ENCODE measurements at places on chromosomes 2 and 18. TPM values are rescaled to one million over a fixed set of nuclear protein-coding genes. Genes with fewer than 3 reads are reported as not detected.

GRCh38 chr2:159873258-159873657, 75.2 kb upstream of the CD302 start:
- no peak overlapping the region for H3K27ac ChIP-seq
- no peaks in the 10 kb centered on the region for H3K27me3 ChIP-seq
- H3K4me1 ChIP-seq = no peaks in the 10 kb centered on the region
- DNase-seq = no peak

GRCh38 chr2:231369580-231370428, 25.7 kb upstream of the B3GNT7 start:
- H3K4me3 ChIP-seq = no peak overlapping the region
- no peaks in the 10 kb centered on the region for H3K4me1 ChIP-seq
- no peak overlapping the region for H3K27ac ChIP-seq
- H3K36me3 ChIP-seq = no peaks in the 10 kb centered on the region
- no peaks in the 10 kb centered on the region for H3K27me3 ChIP-seq

DNA sequence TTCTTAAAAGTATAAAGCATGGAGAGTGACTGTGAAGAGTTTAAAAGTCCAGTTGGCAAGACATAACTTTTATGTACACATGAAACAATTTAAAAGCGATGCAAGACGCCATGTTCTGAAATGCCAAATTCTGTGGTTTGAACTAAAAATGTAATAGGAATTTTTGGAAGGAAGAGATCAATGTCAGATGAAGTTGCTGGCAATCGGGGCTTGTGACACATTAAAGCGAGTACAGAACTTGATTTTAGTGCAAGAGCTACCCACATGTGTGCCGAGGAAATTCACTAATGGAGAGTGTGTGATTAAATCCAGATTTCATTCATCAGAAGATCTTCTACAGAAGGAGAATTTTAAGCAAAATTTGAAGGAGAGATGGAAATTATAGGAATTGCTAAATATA, 220.2 kb upstream of the CCDC68 start:
- H3K27me3 ChIP-seq = no peaks in the 10 kb centered on the region
- H3K4me3 ChIP-seq = no peak overlapping the region
- DNase-seq = no peak
- no peaks in the 10 kb centered on the region for H3K4me1 ChIP-seq
- H3K27ac ChIP-seq = no peak overlapping the region

The KANSL3 gene
- 102 TPM for total RNA-seq

DNA sequence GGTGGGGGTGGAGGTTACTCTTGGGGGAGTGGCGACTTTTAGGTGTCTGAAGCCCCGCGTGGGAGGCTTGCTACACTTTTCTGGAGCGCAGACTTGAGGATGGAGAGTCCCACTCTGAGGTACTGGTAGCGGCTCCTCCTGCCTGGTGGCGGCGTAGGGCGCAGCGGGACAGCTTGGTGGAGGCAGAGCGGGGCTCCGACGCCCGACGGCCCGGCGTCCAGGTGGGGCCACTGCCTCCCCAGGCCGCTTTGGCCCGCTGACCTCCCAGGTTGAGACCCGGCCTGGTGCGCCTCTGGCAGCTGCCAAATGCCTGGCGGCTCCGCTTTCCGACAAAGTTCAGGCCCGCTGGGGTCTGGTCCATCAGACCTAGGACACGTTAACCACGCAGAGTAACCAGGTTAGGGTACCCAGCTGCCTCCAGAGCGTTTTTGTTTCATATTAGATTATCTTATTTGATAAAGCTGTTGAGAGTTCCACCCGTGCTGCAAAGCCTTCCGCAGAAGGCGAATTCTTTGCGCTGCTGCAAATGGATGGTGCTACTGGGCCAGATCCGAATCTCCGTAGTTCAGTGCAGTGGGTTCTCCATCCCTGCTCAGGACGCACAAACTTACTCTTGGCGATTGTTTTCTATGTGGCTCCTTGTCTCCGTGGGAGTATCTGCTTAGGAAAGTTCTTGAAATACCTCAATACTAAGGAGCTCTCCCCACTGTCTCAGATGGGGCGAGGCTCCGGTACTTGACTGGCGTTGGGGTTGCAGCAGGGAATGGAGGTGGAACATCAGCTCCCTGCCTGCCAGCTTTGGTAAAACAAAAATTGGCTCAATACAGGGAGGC, 405.9 kb downstream of the XIRP2 start:
- H3K36me3 ChIP-seq = no peaks in the 10 kb centered on the region
- no peak overlapping the region for H3K27ac ChIP-seq
- H3K27me3 ChIP-seq = no peaks in the 10 kb centered on the region

DNA sequence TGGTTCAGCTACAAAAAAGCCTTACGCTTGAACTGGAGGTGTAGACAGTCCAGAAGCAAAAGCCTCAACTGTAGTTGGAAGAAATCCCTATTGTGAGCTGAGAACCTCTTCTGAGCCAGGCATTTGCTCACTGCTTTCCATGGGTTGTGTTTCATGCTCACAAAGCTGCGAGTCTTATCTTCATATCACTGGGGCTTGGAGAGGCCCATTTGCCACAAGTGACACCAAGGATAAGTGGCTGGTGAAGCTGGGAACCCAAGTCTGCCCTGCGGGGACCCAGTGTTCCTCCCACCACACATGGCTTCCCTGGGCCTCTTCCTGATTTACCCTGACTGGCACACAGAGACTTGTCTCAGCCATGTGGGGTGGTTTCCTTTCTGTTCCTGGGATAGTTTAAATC, 130.4 kb downstream of the RNF144A start:
- H3K4me1 ChIP-seq = no peaks in the 10 kb centered on the region
- no peaks in the 10 kb centered on the region for H3K36me3 ChIP-seq
- H3K4me3 ChIP-seq = no peak overlapping the region
- H3K27me3 ChIP-seq = no peaks in the 10 kb centered on the region
- no peak overlapping the region for H3K27ac ChIP-seq

- peaks cover 2% of the 10 kb centered on the region for H3K4me1 ChIP-seq
- no peaks in the 10 kb centered on the region for H3K27me3 ChIP-seq
- peak overlapping the region; percentile 76 for H3K4me3 ChIP-seq
- no peak for DNase-seq
Measured at GRCh38 chr2:156333274-156333950, 891 bp upstream of the NR4A2 start.

GRCh38 chr2:187541086-187542085, 12.8 kb downstream of the TFPI start:
- DNase-seq = no peak
- H3K4me3 ChIP-seq = no peak overlapping the region
- H3K4me1 ChIP-seq = no peaks in the 10 kb centered on the region

GRCh38 chr2:58046585-58047372, at the start of gene VRK2:
TSS of gene VRK2 (plus strand) at chr2:58046806. CDS start at chr2:58048832, 2,026 bp downstream.
- peak within 1 kb of the TSS; percentile 98 for H3K27ac ChIP-seq
- peak; percentile 91 for DNase-seq

GRCh38 chr2:191382801-191383200, 137.6 kb downstream of the MYO1B start:
- H3K4me3 ChIP-seq = no peak overlapping the region
- H3K27ac ChIP-seq = no peak overlapping the region
- DNase-seq = no peak
- no peaks in the 10 kb centered on the region for H3K27me3 ChIP-seq
- H3K36me3 ChIP-seq = no peaks in the 10 kb centered on the region

The CRYGC gene
- total RNA-seq = not detected

The HOXD12 gene
- not detected for total RNA-seq

GRCh38 chr18:58337686-58338085, 291.2 kb downstream of the ALPK2 start:
- H3K27ac ChIP-seq = no peak overlapping the region
- no peaks in the 10 kb centered on the region for H3K36me3 ChIP-seq
- no peak for DNase-seq
- peaks cover 6% of the 10 kb centered on the region for H3K4me1 ChIP-seq
- H3K27me3 ChIP-seq = no peaks in the 10 kb centered on the region

The FKBP1B gene
- 3.0 TPM for total RNA-seq

The BCL11A gene
- total RNA-seq = 4.1 TPM

DNA sequence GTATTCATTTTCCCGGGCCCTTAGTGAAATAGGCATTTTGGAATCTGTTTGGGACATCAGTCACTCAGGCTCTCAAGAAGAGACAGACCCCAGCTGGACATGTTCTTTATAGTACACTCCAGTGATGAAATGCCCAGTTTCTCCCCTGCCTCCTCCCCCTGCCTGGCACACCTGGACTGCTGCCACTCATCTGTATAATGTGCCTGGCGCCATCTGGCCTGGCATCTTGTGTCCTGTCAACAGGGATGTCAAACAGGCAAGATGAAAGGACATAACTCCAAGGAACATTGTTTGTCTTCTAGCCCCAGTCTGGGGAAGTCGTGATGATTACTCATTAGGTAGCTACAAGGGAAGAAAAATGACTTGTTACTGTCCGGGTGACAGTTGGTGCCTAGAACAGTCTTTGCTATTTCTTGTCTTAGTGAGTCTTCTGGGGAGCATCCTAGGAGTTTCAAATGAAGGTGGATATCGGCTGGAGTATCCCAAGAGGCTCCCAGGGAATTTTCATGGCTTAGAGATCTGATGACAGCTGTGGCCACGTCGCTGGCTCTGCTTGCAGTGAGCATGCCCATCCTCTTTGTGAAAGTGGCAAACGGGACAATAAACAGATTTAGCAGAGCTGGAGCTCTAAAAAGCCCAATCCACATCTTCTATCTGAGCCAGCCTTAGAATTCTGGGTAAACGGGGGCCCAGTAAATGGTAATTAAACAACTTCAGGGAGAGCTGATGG, 153.6 kb downstream of the ALK start:
- no peak for DNase-seq
- no peaks in the 10 kb centered on the region for H3K4me1 ChIP-seq
- no peak overlapping the region for H3K27ac ChIP-seq
- no peaks in the 10 kb centered on the region for H3K27me3 ChIP-seq

DNA sequence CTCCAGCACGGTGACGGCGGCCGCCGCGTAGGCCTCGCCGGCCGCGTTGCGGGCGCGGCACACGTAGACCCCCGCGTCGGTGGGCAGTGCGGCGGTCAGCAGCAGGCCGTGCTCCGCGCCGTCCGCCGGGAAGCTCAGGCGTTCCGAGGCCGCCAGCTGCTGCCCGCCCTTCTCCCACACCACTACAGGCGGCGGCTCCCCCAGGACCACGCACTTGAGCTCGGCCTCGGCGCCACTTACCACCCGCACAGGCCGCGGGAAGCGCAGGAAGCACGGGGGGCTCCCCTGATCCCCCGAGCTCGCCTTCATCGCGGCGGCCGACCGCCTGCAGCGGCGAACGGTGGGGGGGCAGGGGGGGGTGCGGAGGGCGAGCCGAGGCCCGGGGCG, 422 bp downstream of the OBSL1 start:
- peak overlapping the region; percentile 68 for H3K27ac ChIP-seq
- H3K4me3 ChIP-seq = peak overlapping the region; percentile 69
- no peak for DNase-seq
- peaks cover 20% of the 10 kb centered on the region for H3K4me1 ChIP-seq
- no peaks in the 10 kb centered on the region for H3K36me3 ChIP-seq
- no peaks in the 10 kb centered on the region for H3K27me3 ChIP-seq

GRCh38 chr2:50956886-50957285, 75.0 kb downstream of the NRXN1 start:
- H3K36me3 ChIP-seq = no peaks in the 10 kb centered on the region
- no peak for DNase-seq
- H3K4me1 ChIP-seq = no peaks in the 10 kb centered on the region
- no peak overlapping the region for H3K4me3 ChIP-seq
- no peak overlapping the region for H3K27ac ChIP-seq

The PRSS56 gene
- 0.87 TPM for total RNA-seq

GRCh38 chr18:50009773-50010335, 185.1 kb downstream of the MYO5B start:
- DNase-seq = peak; percentile 55
- H3K4me3 ChIP-seq = no peak overlapping the region
- no peaks in the 10 kb centered on the region for H3K36me3 ChIP-seq
- no peaks in the 10 kb centered on the region for H3K4me1 ChIP-seq
- H3K27me3 ChIP-seq = no peaks in the 10 kb centered on the region

DNA sequence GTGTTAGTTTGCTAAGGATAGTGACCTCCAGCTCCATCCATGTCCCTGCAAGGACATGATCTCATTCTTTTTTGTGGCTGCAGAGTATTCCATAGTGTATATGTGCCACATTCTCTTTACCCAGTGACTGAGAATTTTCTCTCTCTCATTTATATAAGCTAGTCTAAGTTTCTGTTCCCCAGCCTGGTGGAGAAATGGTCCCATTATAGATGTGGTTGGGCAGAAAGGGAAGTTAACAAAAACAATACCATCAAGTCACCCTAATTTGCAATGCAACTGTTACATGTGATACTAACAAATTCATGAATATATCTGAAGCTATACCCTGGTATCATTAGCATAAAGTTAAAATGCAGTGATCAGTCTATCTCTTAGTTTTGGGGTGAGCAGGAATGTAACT, 54.0 kb downstream of the DNER start:
- H3K36me3 ChIP-seq = no peaks in the 10 kb centered on the region
- no peaks in the 10 kb centered on the region for H3K4me1 ChIP-seq
- H3K4me3 ChIP-seq = no peak overlapping the region

DNA sequence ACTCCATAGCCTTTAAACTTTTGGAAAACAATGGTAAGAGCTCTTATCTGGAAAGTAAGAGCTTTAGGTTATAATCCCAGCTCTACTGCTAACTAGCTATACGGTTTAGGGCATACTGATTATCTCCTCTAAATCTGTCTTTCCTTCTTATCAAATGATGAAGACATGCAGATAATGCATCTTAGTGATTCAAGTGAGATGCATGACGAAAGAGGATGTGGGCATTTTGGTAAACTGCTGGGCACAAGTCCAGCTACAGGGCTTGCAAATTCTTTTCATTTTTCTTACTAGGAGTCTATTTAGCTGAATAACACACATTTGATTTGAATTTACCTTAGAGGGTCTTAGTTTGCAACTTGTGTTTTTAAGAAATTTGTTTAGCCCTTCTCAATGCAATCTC, 1604.8 kb upstream of the ZEB2 start:
- no peak overlapping the region for H3K27ac ChIP-seq
- no peaks in the 10 kb centered on the region for H3K4me1 ChIP-seq
- no peak for DNase-seq
- no peaks in the 10 kb centered on the region for H3K36me3 ChIP-seq
- H3K27me3 ChIP-seq = no peaks in the 10 kb centered on the region
- H3K4me3 ChIP-seq = no peak overlapping the region

DNA sequence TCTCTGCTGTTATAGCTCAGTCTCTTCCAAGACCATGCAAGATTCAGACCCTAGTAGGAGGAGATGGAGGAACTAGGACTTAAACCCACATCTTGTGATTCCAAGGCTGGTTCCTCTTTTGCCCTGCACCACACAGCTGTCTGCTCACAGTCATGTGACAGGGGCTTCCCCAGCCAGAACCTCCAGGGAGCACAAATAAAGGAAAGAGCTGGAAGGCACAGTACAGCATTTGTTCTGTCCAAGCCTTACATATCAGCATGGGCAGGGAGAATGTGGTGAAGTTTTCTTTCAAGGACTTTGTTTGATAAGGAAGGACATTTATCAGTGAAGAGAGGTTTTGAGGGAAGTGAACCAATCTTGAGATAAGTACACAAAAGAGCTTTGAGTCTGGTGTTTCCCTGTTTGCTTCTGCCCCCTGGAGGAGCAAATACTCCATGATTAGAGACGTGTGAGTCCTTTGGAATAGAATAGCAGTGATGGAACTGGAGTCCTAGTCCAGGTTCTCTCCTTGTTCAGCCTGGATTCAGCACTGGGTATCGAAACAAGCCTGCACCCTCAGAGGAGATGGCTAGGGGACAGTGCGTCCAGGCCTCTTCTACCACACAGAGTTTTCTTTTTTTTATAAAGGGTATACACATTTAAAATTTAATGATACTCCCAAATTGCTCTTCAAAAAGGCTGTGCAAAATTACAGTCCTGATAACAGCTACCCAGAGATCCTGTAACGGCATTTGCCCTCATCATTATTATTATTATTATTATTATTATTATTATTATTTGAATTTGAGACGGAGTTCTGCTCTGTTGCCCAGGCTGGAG, 24.6 kb upstream of the CASP10 start:
- no peaks in the 10 kb centered on the region for H3K36me3 ChIP-seq
- peak; percentile 91 for DNase-seq
- peak overlapping the region; percentile 33 for H3K27ac ChIP-seq
- H3K27me3 ChIP-seq = no peaks in the 10 kb centered on the region

Measured in testis (tissue), 5 donors.